ENCODE measurements at places on chromosomes 3 and 15. TPM values are rescaled to one million over a fixed set of nuclear protein-coding genes. Genes with fewer than 3 reads are reported as not detected.
A peak's percentile ranks its signal among the peaks of the same experiment; 100 is the strongest.

Gene RTP1
- not detected for total RNA-seq

Gene MEGF11
- total RNA-seq: not detected

Gene TCTA
- 24.8 TPM for total RNA-seq

Gene C15orf62
- 1.0 TPM for total RNA-seq

Gene ACTC1
- not detected for total RNA-seq

Gene ISLR
- total RNA-seq: 0.17 TPM

Gene TMC3
- 0.05 TPM for total RNA-seq

Gene LMLN
- total RNA-seq: 2.0 TPM

Gene CDHR4
- not detected for total RNA-seq

Gene IMPG2
- 0.85 TPM for total RNA-seq

Gene NR1I2
- under 0.01 TPM for total RNA-seq

DNA sequence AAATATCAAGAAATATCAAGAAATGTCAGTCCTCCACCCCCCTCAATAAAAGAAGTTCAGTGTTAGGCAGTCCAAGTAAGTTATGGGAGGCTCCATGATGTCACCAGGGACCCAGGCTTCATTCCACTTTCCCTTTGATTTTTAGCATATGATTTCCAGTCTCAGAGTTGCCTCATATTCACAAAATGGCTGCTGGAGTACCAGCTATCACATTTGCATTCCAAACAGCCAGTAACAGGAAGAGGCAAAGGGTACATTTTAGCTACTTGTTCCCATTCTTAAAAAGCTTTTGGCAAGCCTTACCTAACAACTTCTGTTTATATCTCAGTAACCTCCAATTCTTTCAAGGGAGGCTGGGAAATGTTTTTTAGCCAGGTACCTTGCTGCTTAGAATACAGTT lies 13.4 kb upstream of the KLF13 start:
- no peak for DNase-seq

GRCh38 chr3:28099296-28099695 lies 142.1 kb upstream of the CMC1 start:
- no peak for DNase-seq

- DNase-seq: peak; percentile 68
Measured at GRCh38 chr3:8301977-8302735, 199.5 kb upstream of the LMCD1 start.

GRCh38 chr15:75229191-75230015 lies 27.7 kb downstream of the C15orf39 start:
- no peak for DNase-seq

- DNase-seq: no peak
Measured at GRCh38 chr15:70281811-70282307, 184.1 kb upstream of the TLE3 start.

DNA sequence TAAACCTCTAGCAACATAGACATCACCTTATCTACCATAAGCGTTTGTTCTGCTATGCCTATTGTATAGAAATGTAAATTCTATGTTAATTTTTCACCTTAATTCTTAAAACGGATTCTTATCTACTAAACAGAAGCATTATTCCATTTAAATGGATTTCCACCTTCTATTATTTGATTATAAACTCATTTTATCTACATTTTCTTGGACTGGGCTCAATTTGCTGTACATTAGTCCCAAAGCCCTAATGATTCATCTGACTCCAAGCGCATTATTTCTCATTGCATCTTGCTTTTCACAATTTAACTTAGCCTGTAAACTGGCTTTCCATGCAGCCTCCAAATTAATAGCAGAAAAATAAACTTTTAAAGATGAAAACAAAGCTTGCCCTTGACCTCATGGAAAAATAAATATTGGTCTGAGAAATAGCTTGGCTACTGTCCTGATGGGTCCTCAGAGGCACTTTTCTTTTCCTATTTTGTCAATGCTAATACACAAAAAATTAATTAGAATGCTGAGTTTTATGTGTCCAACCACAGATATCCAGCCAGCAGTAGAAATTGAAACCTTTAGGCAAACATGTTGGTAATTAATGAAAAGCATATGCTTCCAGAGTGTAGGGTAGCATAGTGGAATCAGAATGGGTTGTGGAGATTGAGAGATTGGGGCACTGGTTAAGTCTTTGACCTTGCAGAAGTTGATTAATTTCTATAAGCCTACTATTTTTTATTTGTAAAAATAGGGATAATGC lies 81.4 kb upstream of the CFAP20DC start:
- no peak for DNase-seq

DNA sequence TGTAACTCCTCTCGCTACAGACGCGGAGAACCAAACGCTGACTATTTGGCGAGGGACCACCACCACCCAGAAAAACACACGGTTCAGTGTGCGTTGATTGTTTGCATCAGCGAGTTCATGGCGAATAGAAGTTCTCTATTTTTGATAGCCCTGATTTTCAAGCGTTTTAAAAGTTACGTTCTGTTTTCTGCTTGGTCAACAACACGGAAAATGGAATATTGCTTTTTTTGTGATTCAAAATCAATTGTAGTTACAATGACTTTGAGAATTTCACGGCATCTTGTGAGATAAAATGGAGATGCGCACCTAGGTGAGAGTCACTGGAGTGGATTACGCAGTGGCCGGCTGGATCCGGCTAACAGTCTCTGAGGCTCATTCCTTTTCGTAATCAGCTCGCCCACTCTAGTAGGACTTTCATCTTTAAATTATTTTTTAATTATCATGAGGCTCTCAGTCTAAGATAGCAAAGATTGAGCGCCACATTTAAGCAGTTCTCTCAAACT lies 54.8 kb downstream of the CCDC54 start:
- DNase-seq: peak; percentile 10

- peak; percentile 55 for DNase-seq
Measured at GRCh38 chr15:42919799-42920518, 619 bp downstream of the TTBK2 start.

GRCh38 chr3:51712511-51712931 lies 5.7 kb downstream of the GRM2 start:
- DNase-seq: no peak

GRCh38 chr3:124246376-124246775 lies 254.5 kb upstream of the ROPN1 start:
- DNase-seq: no peak

- DNase-seq: no peak
Measured at GRCh38 chr3:134155446-134155845, 95.2 kb downstream of the RYK start.

GRCh38 chr15:57028176-57028575 lies 109.7 kb downstream of the TCF12 start:
- no peak for DNase-seq

DNA sequence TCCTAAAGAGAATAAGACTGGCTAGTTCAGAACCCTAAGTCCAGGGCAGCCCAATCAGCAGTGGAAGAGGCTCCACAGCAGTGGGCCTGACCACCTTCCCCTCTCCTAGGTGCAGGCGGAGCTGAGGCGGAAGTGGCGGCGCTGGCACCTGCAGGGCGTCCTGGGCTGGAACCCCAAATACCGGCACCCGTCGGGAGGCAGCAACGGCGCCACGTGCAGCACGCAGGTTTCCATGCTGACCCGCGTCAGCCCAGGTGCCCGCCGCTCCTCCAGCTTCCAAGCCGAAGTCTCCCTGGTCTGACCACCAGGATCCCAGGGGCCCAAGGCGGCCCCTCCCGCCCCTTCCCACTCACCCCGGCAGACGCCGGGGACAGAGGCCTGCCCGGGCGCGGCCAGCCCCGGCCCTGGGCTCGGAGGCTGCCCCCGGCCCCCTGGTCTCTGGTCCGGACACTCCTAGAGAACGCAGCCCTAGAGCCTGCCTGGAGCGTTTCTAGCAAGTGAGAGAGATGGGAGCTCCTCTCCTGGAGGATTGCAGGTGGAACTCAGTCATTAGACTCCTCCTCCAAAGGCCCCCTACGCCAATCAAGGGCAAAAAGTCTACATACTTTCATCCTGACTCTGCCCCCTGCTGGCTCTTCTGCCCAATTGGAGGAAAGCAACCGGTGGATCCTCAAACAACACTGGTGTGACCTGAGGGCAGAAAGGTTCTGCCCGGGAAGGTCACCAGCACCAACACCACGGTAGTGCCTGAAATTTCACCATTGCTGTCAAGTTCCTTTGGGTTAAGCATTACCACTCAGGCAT lies 33.7 kb downstream of the VIPR1 start:
- peak; percentile 71 for DNase-seq

- no peak for DNase-seq
Measured at GRCh38 chr15:36908991-36909390, 191.4 kb downstream of the MEIS2 start.

- no peak for DNase-seq
Measured at GRCh38 chr3:72483554-72484104, 364.6 kb downstream of the SHQ1 start.

- no peak for DNase-seq
Measured at GRCh38 chr15:82294061-82294690, 31.6 kb downstream of the SAXO2 start.

- DNase-seq: no peak
Measured at GRCh38 chr3:141725036-141725435, 13.1 kb upstream of the RNF7 start.

DNA sequence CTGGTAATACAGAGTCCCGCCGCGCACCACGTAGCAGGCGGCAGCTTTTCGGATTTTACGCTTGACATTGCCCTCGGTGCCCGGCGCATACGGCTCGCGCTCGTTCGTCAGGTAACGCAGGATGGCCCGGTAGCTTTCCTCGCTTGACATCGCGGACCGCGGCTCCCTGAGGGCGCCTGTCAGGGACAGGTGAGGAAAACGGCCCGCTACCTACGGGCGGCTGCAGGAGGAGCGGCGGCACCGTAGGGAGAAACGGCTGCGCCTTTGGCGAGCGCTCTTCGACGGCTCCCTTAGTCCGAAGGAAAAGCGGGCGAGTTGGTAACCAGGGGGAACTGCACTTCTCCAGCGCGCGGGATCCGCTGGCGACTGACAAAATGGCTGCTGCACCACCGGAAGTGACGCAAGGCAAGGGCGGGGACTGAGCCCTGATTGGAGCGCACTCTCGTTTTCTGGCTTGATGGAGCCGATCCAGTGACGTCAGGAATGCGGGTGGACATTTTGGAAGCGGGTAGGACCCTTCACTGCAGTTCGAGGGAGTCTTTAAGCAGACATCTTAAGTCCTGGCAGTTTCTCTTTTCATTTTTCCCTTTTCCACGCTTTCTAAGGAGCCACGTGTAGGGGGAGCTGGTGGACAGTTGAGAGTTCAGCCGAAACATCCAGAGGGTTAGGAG lies at the start of gene ZBTB11:
Gene ZBTB11, minus strand, starts transcription at position 368 of the 671 bp plus-strand sequence. Its CDS starts 218 bp downstream, at position 150.
- peak; percentile 100 for DNase-seq

DNA sequence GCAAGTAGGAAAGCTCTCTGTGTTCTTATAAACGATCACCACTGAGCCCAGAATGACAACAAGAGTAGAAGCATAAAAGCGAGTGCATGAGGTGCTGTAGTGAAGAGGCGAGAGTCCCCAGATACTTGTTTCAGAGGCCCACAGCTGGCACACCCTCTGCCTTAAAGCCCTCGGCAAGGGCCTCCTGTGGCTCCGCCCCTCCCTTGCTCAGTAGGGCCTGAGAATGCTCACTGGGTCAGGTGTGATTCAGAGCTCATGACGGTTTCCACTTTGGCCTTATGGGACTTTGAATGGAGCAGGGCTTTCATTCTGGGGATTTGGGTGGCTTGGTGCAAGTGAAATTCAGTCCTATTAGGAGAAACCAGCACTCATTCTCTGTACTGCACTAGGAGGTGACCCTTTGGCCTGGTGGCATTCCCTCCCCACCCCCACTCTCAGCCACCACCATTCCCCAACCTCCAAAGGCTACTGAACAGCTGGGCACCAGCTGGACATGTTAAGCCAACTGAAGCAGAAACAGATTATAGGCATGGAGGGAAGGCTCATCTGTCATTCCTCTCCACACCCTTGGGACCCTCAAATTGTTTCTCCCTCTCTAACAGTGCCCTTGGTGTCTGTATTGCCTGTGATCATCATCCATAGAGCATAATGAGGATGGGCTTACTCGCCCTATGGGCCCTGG lies 109.6 kb upstream of the CTDSPL start:
- DNase-seq: no peak

- DNase-seq: peak; percentile 8
Measured at GRCh38 chr15:97501291-97501690, 459.2 kb upstream of the ARRDC4 start.

- no peak for DNase-seq
Measured at GRCh38 chr3:32048487-32049182, 57.8 kb upstream of the GPD1L start.

- DNase-seq: no peak
Measured at GRCh38 chr3:8205881-8206280, 295.7 kb upstream of the LMCD1 start.

DNA sequence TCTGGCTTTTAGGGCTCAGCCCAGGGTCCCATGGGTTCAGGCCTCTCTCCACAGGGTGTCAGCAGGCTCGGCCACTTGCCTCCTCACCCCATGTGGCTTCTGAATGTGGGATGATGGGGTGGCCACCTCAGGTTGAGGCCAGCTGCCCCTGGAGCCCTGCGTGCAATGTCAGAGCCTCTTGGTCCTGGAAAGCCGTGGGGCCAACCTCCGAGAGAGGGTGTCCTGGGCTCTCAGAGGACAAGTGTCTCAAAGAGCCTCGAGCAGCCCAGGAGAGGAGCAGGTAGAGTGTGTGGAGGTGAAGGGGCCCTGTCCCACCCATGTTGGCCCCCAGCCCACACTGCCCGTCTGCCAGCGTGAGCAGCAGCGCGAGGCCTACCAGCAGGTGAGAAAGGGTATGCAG lies 86.0 kb downstream of the PLXNA1 start:
- DNase-seq: no peak

GRCh38 chr15:26868029-26868685 lies 1.3 kb downstream of the GABRA5 start:
- no peak for DNase-seq

- DNase-seq: no peak
Measured at GRCh38 chr15:90680371-90680935, 36.7 kb upstream of the BLM start.

DNA sequence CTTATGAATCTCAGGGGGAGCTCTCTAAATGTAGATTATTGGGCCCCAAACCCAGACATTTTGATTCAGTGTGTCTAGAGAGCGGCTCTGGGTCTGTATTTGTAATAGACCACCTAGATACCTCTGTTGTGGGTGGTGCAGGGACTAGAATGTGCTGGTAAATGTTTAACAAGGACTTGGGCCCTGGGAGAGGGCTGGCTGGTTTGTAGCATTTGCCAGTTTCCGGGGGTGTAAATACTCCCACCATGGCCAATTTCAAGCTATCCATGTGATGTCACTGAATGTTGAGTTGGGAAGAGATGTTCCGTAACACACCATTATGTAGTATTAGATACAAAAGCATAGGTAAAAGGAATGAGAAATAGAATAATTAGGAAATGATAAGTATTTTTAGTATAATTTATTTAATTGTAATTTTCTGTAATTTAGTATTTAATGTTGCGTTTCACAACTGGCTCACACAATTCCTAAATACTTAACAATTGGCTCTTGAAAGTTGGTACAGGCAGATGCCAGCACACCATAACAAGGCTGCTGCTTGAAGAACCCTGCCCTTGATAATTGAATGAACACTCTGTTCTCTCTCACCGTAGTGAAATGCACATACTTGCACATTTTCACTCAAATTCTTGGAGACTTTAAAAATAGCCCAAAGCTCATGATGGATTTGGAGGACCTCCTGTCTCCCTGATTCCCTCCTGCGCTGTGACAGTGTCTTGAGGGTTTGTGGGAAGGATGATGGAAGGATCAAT lies 359.2 kb upstream of the PROK2 start:
- DNase-seq: no peak

- no peak for DNase-seq
Measured at GRCh38 chr3:159923956-159924355, 64.7 kb upstream of the IL12A start.
